ENCODE measurements at places on chromosomes 13 and 19. TPM values are rescaled to one million over a fixed set of nuclear protein-coding genes. Genes with fewer than 3 reads are reported as not detected.

DNA sequence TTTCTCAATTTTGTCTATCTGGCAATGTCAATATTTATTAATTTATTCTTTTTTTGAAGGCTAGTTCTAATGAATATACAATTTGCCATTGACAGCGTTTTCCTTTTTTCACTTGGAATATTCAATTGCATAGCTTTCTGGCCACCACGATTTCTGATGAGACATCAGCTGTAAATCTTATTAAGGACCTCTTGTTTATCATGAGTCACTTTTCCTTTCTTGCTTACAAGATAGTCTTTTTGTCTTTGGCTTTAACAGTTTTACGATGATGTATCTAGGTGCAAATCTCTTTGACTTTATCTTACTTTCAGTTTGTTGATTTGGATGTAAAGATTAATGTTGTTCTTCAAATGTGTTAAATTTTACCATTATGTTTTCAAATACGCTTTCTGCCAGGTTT, 991.6 kb upstream of the SLC10A2 start:
- no peak for DNase-seq
- H3K36me3 ChIP-seq, result no peaks in the 10 kb centered on the region
- no peak overlapping the region for H3K4me3 ChIP-seq
- H3K27ac ChIP-seq, result no peak overlapping the region
- H3K4me1 ChIP-seq, result no peaks in the 10 kb centered on the region
- no peaks in the 10 kb centered on the region for H3K27me3 ChIP-seq

DNA sequence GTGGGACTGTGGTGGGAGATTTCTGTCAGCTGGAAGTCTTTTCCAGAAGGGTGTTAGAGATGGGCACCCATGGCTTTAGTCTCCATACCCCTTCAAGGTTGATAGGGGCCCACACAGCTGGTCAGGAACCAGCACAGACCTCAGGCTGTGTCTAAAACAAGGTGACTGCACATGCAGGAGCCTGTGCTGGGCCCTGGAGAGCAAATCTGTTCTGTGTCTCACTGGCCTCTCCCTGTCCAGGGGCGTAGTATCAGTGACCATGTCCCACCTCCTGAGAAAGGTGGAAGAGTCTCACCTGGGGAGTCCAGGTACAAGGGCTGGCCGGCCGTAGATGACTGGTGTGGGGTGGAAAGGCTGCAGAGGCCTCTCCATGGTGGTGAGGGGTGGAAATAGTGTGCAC, 19.4 kb downstream of the ZNF175 start:
- H3K27me3 ChIP-seq, result no peaks in the 10 kb centered on the region
- H3K36me3 ChIP-seq, result peaks cover 28% of the 10 kb centered on the region
- DNase-seq, result no peak

GRCh38 chr13:22427783-22428182, 753.0 kb upstream of the SGCG start:
- no peaks in the 10 kb centered on the region for H3K36me3 ChIP-seq
- no peak for DNase-seq
- no peaks in the 10 kb centered on the region for H3K4me1 ChIP-seq

DNA sequence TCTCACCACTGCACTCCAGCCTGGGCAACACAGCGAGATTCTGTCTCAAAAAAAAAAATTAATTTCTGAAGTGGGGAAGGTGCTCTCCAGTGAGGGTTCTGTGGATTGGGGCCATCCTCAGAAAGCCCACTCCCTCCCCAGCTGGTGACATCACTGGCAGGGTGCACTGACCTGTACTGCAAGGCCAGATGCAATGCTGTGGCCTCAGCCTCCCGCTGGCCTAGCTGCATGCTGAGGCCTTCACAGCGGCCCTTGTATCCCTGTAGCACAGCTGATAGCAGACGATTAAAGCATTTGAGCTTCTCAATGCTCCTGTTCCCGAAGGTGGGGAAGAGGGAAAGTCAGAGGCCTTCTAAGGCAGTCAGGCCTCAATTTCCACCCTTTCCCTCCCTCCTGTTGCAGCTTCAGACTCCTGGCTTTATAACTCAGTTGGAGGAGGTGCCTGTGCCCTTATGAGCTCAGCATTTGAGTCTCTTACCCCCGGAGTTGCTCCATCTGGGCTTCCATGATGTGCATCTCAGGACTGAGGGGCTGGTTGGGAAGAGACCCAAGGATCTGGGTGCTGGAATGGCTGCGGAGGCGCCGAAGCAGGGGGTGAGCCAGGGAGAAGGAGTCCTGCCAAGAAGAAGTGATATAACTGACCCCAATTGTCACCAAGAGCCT, 5.3 kb downstream of the USHBP1 start:
- H3K27ac ChIP-seq, result no peak overlapping the region
- no peaks in the 10 kb centered on the region for H3K27me3 ChIP-seq
- peaks cover 7% of the 10 kb centered on the region for H3K4me1 ChIP-seq
- H3K36me3 ChIP-seq, result no peaks in the 10 kb centered on the region
- H3K4me3 ChIP-seq, result no peak overlapping the region
- no peak for DNase-seq

DNA sequence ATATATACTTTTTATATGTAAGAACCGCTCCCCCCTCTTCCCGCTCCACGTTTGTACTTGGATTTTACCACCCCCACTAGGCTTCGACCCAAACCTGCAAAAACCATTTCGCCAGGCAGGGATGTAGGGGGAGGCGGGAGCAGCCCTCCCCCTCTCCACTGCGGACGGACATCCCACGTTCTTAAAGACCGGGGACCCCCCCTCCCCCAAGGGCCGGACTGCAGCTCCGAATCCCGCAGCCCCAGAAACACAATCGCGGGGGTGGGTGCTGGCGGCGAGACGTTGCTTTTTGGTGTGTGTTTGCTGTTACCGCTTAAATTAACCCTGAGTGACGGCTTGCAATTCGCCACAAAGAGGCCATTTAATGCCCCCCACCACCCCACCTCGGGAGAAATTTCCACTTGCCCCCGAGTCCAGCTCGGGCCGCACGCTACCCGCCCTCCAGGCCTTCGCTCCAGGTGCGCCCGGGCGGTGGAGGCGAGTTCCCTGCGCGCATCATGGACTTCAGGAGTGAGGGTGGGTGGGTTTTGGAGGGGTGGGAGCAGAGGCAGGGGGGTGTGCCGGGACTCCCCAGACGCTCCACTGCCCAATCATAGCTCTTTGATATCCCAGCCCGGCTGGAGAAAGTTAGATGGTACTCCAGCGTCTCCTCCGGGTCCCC, 15.8 kb downstream of the NFIX start:
- no peak for DNase-seq
- no peaks in the 10 kb centered on the region for H3K36me3 ChIP-seq
- peaks cover 59% of the 10 kb centered on the region for H3K27me3 ChIP-seq
- H3K4me1 ChIP-seq, result peaks cover 23% of the 10 kb centered on the region
- no peak overlapping the region for H3K4me3 ChIP-seq

GRCh38 chr13:28136916-28137315, 1.4 kb upstream of the PAN3 start:
- H3K4me1 ChIP-seq, result peaks cover 37% of the 10 kb centered on the region
- no peak for DNase-seq
- H3K36me3 ChIP-seq, result peaks cover 5% of the 10 kb centered on the region
- peak overlapping the region; percentile 97 for H3K27ac ChIP-seq
- H3K4me3 ChIP-seq, result peak overlapping the region; percentile 96
- H3K27me3 ChIP-seq, result no peaks in the 10 kb centered on the region

The KLK2 gene
- total RNA-seq, result not detected

The NLRP9 gene
- not detected for total RNA-seq

The EFNA2 gene
- not detected for total RNA-seq

The ALG5 gene
- total RNA-seq, result 53.2 TPM

The RGS9BP gene
- 0.17 TPM for total RNA-seq

The BRME1 gene
- 16.6 TPM for total RNA-seq
